ENCODE measurements at places on chromosomes 4 and X. TPM values are rescaled to one million over a fixed set of nuclear protein-coding genes. Genes with fewer than 3 reads are reported as not detected.

The TRAM1L1 gene
- total RNA-seq, result not detected

The SLC10A4 gene
- total RNA-seq, result not detected

The RHOXF2B gene
- not detected for total RNA-seq

The CLCN4 gene
- total RNA-seq, result not detected

The HHIP gene
- total RNA-seq, result not detected

The MAGEB2 gene
- total RNA-seq, result not detected

The AMELX gene
- total RNA-seq, result not detected

The BMX gene
- total RNA-seq, result not detected

The HTRA3 gene
- total RNA-seq, result not detected

The TKTL1 gene
- total RNA-seq, result 0.15 TPM

The OFD1 gene
- total RNA-seq, result 30.9 TPM

The MCF2 gene
- total RNA-seq, result 0.10 TPM

The TMEM154 gene
- 18.1 TPM for total RNA-seq

The JADE3 gene
- total RNA-seq, result 1.5 TPM

The NEIL3 gene
- 18.3 TPM for total RNA-seq

The SUPT20HL1 gene
- not detected for total RNA-seq

The LDOC1 gene
- total RNA-seq, result 8.7 TPM

The PCDH11X gene
- not detected for total RNA-seq

The NXF2B gene
- total RNA-seq, result not detected

The GLOD5 gene
- total RNA-seq, result not detected

All from activated CD4-positive, alpha-beta memory T cell treated with anti-CD3 and anti-CD28 coated beads for 36 hours (primary cell).